ENCODE measurements at places on chromosomes 4 and X.

- DNase-seq, result no peak
Observed at GRCh38 chr4:107120661-107121060, 84.5 kb upstream of the DKK2 start.

DNA sequence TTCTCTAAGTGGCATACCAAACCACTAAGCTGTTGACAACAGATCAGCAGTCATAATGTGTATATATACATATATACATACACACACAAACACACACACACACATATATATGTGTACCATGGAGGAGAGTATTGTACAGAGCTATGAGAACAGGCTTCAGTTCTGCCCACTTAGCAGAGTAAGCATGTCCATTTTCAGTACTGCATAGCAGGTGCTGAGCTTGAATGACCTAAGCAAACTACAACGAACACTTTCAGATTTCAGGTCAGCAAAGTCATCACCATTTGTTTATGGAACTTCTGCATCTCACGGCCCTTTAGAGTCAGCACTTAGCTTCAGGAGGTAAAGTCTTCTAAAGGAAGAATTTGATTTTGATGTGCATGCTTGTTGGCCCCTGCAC lies 735.8 kb upstream of the ATOH1 start:
- no peak for DNase-seq

DNA sequence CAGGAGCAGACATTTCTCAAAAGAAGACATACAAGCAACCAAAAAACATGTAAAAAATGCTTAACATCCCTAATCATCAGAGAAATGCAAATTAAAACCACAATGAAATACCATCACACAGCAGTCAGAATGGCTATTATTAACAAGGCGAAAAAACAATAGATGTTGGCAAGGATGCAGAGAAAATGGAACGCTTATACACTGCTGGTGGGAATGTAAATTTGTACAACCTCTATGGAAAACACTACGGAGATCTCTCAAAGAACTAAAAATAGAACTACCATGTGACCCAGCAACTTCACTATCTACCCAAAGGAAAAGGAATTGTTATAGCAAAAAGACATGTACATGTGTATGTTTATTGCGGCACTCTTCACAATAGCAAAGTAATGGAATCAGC lies 71.5 kb downstream of the PPP4R3C start:
- no peak for DNase-seq

- no peak for DNase-seq
Observed at GRCh38 chr4:20652226-20652885, 47.9 kb upstream of the PACRGL start.

GRCh38 chrX:112235547-112235946 lies 153.0 kb upstream of the TRPC5 start:
- no peak for DNase-seq

- DNase-seq, result no peak
Observed at GRCh38 chr4:77713884-77714283, 105.3 kb downstream of the CNOT6L start.

- DNase-seq, result no peak
Observed at GRCh38 chr4:75552452-75552851, 3.4 kb upstream of the ODAPH start.

DNA sequence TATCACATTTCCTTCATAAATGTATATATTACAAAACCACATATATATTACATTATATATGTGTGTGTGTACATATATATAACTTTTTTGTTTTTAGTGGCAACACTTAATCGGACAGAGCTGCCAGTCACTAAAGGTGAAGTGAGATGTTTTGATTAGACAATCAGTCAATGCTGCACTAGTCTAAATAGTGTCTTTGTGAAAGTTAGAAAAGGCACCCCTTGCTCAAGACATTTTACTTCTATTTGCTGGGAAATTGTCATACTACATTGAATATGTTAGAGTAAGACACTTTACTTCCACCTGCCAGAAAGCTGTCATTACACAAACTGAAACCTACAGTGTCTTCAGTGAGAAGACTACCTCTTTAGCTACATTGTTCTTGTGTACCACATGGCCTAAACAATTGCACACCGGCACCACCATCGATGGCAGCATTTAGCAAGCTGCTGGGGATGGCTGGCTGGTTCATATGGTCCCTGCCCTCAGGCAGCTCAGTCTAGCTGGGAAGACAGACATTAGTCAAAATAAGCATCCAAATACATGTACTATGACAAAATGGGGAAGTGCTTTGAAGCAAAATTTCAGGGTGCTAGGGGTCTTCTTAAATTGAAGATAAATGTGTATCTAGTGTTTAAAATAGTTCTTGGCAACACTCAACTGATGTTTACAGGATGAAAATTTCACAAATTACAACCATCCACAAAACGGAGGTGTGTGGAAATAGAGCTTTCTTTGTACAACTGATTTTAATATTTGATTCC lies 148.1 kb upstream of the GATB start:
- DNase-seq, result no peak

Data from NCI-H1436 (cell line).